Vagina (tissue), 2 donors: ENCODE measurements at places on chromosomes 13 and 19.
A peak's percentile ranks its signal among the peaks of the same experiment; 100 is the strongest.

DNA sequence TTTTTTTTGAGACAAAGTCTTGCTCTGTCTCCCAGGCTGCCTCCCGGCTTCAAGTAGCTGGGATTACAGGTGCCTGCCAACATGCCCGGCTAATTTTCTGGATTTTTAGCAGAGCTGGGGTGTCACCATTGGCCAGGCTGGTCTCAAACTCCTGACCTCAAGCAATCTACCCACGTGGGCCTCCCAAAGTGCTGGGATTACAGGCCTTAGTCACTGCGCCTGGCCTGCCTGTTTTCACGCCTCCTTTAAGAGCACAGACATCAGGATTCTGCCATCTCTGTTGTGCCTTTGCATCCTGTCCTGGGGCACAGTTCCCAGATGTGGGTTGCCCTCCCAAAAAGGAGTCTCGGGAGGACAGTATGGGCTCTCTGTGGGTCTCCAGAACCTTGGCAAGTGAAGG is 2.5 kb upstream of the PRAM1 start:
- no peak for DNase-seq

GRCh38 chr13:25673711-25674110 is 301.9 kb downstream of the ATP8A2 start:
- peak; percentile 20 for DNase-seq

GRCh38 chr13:97696921-97697320 is 256.6 kb upstream of the IPO5 start:
- no peak for DNase-seq

GRCh38 chr13:91053318-91054065 is 294.0 kb upstream of the MIR17HG start:
- no peak for DNase-seq

GRCh38 chr13:21328201-21328600 is 130.9 kb downstream of the ZDHHC20 start:
- no peak for DNase-seq
